Ovary (tissue), 10 donors: ENCODE measurements at places on chromosomes 7 and 10.

- no peak for DNase-seq
Observed at GRCh38 chr7:115070311-115070710, 148.4 kb downstream of the MDFIC start.

DNA sequence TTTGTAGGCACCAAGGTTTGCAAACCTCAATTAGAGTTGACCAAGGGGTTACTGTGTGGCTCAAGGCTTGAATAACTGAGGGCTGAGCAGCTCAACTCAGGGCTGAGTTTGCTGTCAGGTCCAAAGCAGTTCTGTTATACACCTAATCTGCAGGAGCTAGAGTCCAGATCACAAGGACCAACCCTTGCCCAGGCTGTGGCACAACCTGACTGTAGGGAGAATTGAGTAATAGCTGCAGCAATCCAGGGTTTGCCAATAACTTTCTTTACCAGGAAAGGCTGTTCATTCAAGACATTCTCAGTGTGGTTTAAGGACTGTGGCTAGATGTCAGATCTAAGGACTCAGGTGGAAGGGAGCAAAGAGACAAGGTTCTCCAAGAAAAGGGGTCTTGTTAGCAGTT, 115.6 kb upstream of the IMMP2L start:
- no peak for DNase-seq

- DNase-seq = no peak
Observed at GRCh38 chr10:8269976-8270375, 215.5 kb downstream of the GATA3 start.

DNA sequence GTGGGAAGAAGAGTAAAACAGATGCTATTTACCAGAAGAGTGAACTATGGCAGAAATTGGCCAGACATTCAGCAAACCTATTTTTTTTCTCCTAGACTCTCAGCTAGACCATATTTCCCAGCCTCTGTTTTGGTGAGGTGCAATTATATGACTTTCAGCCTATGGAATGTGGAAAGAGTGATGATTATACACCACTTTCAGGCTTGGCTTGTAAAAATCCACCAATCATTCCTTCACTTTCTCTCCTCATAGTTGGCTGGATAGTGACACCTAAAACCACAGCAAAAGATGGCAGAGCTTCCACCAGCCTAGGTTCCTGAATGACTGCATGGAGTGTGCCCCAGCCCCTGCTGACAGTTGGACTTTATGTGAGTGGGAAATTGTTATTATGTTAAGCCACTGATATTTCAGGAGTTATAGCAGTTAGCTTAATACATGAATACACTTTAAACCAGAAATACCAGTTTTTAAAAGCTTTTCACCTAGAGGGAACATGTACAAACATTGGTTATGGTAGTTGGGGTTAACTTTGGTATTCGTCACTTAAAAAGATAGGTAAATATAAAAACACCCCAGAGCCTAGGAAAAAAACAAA, 19.1 kb upstream of the TNKS2 start:
- no peak for DNase-seq

GRCh38 chr7:129768614-129769399, 157.3 kb downstream of the NRF1 start:
- DNase-seq = no peak

GRCh38 chr7:64618785-64619456, 47.0 kb upstream of the ZNF107 start:
- no peak for DNase-seq

DNA sequence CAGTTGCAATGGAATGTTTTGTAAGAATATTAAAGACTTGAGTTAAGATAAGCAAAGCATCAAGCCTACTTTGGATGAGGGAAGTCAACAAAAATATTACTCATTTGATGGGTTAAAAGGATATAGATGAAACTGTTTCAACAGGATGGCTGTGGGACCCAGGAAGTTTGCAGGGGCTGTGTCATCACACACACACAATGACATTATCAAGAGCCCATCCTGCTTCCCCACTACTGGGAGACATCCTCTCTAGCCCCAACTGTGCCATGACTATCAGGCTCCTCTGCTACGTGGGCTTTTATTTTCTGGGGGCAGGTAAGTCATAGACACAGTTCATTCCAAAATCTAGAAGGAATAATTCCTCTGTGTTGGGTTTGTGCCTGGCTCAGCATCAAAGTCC, 78.8 kb upstream of the PRSS1 start:
- DNase-seq = no peak

DNA sequence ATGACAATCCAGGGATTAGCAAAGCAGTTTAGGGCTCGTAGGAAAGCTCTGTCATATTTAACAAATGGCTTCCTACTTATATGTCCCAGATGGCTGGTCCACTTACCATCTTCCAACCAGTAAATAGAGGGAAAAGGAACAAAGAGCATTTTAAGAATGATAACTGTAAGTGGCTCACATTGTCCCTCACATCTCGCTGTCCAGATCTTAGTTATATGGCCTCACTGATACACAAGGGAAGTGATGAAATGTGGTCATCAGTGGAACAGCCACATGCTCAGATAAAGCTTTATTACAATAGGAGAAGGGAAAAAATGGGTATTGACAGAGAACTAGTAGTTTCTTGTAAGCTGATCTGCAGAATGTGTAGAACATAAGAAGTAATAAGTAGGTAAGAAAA, 35.8 kb downstream of the IQUB start:
- DNase-seq = no peak

- no peak for DNase-seq
Observed at GRCh38 chr7:157002819-157003421, 7.5 kb downstream of the MNX1 start.

GRCh38 chr10:130377986-130378540, 241.9 kb downstream of the GLRX3 start:
- DNase-seq = no peak

DNA sequence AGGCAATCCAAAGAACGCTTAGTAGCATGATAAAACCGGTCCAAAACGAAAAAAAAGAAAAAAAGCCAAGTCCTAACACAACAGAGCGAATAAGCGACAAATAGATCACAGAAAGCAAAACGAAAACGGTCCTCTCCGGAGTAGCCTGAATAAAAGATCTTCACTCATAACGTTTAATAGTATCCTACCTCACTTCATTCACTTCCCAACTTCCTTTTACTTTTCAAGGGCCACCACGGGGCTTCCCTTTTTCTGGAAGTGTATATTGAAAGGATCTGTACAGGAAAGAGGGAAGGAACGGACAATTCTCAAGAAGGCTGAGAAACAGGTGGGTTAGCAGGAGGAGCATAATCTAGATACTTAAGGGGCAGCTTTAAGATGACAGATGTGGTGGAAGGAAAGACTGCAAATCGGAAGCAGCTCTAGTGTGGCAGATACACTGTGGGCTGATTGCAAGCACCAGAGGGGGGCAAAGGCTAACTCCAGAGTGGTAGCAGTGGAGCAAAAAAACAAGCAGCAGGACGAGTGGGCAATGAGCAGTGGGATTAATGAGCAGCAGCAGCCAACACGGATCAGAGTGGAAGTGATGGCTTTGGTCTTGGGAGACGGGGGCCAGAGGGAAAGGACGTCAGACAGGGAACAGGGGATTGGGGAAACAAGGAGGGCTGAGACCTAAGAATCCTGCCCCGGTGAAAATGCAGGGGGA, 866 bp downstream of the CNOT4 start:
- no peak for DNase-seq

GRCh38 chr10:33460505-33461294, 126.2 kb upstream of the NRP1 start:
- no peak for DNase-seq

GRCh38 chr7:129443612-129444011, 9.4 kb downstream of the STRIP2 start:
- no peak for DNase-seq

DNA sequence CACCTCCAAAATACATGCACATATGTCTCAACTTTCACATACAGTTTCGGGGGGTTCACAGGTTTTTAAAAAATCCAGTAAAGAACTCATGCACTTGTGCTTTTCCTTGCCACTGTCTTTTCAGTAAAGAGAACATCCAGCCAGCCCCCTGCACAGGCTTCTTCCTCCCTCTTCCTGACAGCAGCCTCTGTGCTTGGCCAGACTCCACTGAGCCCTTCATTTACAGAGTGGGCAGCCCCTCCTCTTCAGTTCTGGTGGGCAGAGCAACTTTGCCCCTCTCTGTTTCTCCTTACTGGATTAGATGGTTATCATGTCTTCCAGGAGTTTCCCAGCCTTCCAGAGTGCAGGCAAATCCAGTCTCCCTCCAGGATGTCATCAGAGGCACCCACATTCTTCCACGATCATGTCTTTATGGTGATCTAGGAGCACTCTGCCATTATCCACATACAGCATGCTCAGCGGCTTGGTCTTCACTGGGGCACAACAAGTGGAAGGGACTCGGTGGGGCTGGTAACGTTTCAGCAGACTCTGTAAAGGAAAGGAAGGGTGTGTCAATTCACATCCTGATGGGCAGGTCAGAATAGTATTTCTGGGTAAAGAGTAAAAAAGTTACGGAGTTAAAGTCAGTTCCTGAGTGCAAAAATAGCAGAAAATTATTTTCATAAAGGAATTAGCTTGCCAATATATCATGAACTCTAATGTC, 8.8 kb downstream of the NODAL start:
- DNase-seq = no peak

GRCh38 chr10:110881247-110881646, 9.5 kb downstream of the PDCD4 start:
- DNase-seq = no peak

- DNase-seq = no peak
Observed at GRCh38 chr7:84783141-84783778, 403.6 kb downstream of the SEMA3D start.

GRCh38 chr7:159030490-159031134, 114.1 kb downstream of the VIPR2 start:
- DNase-seq = peak; percentile 85

DNA sequence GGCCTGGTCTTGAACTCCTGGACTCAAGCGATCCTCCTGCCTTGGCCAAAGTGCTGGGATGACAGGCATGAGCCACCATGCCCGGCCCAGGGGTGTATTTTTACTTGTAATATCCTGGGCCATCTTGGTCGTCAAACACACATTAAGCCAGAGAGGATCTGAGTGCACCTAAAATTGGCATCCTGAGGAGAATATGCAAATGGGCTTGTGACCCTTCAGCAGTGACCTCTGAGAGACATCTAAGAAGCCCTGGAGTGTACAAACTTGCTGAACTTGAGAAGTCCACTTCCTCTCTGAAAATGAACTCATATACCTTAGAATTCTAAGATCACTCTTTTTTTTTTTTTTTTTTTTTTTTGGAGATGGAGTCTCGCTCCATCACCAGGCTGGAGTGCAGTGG, 372.0 kb upstream of the C7orf33 start:
- DNase-seq = no peak

- DNase-seq = no peak
Observed at GRCh38 chr7:29627631-29628030, 64.0 kb downstream of the PRR15 start.

DNA sequence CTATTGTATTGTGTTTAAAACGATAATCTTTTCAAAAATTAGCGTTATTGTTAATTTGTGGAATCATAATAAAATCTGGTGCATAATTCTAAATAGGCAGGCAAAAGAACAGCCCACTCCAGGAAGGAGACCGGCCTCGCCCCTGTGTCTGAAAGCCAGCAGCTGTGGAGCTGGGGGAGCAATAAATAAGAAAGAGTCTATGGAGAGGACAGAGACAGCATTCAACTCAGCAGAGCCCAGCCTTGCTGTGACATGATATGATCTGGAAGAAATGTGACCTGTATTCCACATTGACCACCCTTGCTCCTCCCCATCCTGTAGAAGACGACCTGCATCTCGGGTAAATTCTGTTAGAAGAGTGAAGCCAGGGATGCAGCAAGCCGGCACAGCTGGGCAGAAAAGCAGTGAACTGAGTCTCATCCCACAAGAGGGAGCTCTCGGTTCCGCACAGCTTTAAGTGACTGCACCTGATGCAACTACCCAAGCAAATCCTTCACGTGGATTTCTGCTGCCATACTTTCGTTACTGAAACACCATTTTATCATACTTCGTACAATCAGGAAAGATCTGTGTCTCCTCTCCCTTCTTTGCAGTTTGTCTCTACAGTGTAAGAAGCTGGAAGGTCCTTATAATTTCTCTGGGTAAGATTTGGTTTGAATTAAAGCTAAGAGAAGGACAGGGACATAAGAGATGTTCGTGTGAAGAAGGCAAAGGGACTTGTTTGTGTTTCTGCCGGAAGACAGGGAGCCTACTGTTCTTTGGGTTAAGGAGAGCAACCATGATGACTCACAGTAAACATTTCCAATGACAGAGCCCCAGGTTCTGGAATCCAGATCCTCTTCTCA, 427.1 kb downstream of the GPAM start:
- no peak for DNase-seq

DNA sequence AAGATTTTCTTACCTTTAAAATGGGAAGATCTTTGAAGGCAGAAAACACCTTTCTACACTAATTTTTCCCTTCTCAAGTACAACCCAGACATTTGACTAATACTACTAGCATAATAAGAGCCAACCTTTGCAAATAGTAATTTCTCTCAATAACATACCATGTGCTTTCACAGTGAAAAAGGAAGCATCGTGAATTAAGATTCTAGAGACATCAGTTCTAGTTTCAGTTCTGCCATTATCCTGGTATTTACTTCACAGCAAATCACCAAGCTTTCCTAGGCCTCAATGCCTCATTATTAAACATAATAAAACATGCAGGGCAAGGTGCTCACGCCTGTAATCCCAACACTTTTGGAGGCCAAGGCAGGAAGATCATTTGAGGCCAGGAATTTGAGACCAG, 24.9 kb downstream of the GSAP start:
- DNase-seq = no peak

GRCh38 chr7:96837593-96837992, 127.9 kb upstream of the SEM1 start:
- DNase-seq = no peak

GRCh38 chr7:129271500-129272355, 46.9 kb downstream of the AHCYL2 start:
- DNase-seq = no peak

DNA sequence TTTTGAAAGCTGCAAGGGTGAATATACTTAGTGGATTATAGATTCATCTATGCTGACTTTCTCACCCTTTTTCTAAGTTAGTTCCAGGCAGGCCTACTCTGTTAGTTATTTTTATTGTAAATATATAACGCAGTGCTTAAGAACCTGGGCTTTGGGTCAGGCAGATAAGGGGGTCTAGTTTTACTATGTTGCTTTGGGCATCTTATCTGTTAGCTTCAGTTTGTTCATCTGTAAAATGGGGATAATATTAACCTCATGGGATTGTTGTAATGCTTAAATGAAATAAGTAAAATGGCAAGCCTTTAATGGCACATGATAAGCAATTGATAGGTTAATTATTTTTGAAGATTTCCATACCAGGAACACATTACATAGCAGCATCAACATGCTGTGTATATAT, 79.5 kb downstream of the ST7 start:
- no peak for DNase-seq

GRCh38 chr7:73647725-73648592, 19.7 kb upstream of the VPS37D start:
- no peak for DNase-seq

- no peak for DNase-seq
Observed at GRCh38 chr7:17690030-17690429, 250.3 kb downstream of the SNX13 start.
